ENCODE measurements at places on chromosomes 13 and 19. TPM values are rescaled to one million over a fixed set of nuclear protein-coding genes. Genes with fewer than 3 reads are reported as not detected.

Gene PSG2
- polyA plus RNA-seq = 2.1 TPM

GRCh38 chr13:26528527-26528926 lies 29.0 kb upstream of the WASF3 start:
- no peak for DNase-seq

DNA sequence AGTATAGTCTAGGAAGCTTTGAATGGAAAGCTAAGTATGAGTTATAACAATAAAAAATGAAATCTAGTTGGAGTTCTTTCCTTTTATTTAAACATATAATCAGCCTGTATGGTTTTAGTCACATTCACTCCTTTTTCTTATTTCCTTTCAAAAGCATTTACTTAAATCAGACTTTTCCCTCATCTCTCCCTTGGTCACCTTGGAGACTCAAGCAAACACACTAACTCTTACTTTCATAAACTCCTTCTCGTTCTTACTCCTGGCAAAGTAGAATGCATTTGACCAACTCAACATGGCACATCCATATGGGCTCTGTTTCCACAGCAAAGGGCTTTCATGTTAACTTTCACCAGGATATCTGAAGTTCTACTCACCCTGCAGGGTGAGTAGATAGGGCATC lies 400.0 kb downstream of the LMO7 start:
- DNase-seq = no peak

DNA sequence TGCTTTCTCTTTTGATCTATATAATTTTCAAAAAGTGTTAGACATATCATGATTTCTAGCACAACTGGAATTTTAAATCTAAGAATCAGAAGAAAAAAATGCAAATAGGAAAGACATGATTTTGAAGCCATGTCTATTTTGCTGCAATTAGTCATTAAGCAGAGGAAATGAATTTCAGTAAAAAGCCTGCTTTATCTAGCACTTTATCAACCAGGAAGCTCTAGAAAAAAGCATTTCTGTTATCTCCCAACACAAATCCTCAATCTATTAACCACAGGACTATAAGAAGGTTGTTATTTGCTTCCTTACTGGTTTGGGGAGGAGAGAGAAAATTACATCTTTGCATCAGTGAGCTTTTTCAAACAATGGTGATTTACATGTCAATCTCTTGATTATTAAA lies 716.7 kb downstream of the DIAPH3 start:
- DNase-seq = no peak

GRCh38 chr13:59211606-59212005 lies 952.1 kb downstream of the DIAPH3 start:
- no peak for DNase-seq

DNA sequence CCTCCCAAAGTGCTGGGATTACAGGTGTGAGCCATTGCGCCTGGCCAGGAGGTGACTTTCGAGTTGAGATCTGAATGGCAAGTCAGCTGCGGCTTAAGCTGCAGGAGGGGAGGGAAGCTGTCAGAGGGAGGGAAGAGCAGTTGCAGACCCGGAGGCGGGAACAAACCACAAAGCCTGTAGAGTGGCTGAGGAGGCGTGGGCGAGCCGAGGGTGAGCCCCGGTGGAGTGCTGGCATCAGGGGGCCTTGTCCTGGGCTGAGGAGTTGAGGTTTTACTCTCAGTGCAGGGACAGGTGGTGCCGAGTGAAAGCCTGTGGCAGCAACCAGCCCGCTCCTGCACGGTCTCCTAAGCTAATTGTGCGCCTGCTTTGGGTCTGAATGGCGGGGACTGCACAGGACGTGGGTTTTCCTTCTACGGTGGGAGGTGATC lies 24.2 kb downstream of the PPP1R37 start:
- DNase-seq = no peak

DNA sequence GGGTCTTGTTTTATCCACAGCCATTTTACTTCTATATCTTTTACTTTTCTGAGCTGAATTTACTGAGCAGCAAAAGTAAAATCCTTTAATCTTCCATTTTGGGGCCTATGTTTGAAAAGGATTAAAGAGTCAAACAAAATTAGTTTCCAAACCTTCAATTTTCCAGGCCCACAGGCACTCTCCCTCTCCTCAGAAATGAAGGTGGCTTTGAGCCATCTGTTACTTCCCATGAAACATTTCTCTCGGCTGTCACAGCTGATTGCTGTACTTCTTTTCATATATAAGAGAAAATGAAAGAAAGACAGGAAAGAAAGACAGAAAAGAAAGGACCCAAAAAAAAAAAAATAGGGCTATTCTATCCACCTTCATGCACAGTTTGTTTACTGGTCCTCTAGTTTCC lies 194.9 kb downstream of the LACC1 start:
- no peak for DNase-seq

Data from fibroblast of lung (primary cell).